Natural killer cell (primary cell): ENCODE measurements at places on chromosomes 5 and 9. TPM values are rescaled to one million over a fixed set of nuclear protein-coding genes. Genes with fewer than 3 reads are reported as not detected.

DNA sequence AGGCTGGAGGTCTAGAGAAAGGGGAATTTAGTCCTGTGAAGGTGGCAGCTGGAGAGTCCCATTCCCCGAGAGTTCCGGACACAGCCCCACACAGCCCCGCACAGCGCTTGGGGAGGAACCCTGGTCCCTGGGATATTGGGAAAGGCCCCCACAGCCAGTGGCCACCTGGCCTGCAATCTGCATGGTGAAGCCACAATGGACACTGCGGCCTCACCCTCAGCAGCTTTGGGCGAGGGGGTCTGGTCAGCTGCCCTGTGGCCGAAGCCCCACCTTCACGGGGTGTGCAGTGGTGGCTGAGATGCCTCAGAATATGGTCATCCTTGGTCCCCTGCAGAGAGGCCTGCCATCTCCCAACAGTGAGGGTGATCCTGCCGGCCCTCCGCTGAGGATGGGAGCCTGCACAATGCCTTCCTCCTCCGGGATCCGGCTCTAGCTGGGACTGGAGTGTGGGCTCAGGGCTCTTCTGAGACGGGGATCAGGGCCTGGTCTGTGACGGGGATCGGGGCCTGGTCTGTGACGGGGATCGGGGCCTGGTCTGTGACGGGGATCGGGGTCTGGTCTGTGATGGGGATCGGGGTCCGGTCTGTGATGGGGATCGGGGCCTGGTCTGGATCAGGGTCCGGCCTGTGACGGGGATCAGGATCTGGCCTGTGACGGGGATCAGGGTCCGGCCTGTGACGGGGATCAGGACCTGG is 33.3 kb upstream of the TMEM250 start:
- no peak for DNase-seq
- H3K4me1 ChIP-seq, result no peaks in the 10 kb centered on the region
- no peaks in the 10 kb centered on the region for H3K36me3 ChIP-seq
- no peak overlapping the region for H3K4me3 ChIP-seq

DNA sequence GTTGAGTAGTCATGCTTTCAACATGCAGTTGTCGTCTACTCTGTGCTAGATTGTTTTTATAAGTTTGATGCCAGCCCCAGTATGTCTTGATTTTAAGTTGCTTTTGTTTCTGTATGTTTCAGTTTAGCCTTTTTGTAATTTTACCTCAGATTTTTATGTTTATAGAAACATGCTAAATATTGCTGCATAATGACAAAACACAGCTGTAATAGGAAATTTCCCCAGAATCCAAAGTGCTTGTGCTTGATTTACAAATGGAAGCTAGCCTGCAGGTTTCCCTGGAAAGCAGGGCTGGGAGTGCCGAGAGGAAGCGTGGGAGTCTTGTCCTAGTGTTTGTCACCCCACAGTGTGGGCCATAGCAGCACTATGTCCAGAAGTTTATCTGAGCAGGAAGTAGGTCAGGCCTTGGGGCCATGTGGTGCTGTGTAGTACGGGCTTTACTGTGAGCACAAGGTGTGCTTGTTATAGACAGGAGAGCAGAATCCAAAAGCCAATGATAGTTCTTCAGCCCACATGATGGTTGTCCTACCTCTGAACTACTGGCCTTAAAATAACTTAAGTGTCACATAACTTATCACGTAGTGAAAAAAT is 100.0 kb upstream of the NREP start:
- no peak for DNase-seq
- no peaks in the 10 kb centered on the region for H3K27me3 ChIP-seq
- H3K36me3 ChIP-seq, result no peaks in the 10 kb centered on the region
- H3K27ac ChIP-seq, result no peak overlapping the region
- no peaks in the 10 kb centered on the region for H3K4me1 ChIP-seq
- no peak overlapping the region for H3K4me3 ChIP-seq

Gene LECT2
- total RNA-seq, result not detected

Gene SPINK13
- total RNA-seq, result not detected

Gene TPPP
- 1.3 TPM for total RNA-seq

- DNase-seq, result no peak
- H3K27me3 ChIP-seq, result no peaks in the 10 kb centered on the region
- no peak overlapping the region for H3K27ac ChIP-seq
- H3K4me1 ChIP-seq, result no peaks in the 10 kb centered on the region
Measured at GRCh38 chr5:99156688-99157087, 227.9 kb upstream of the CHD1 start.

GRCh38 chr9:121954477-121955140 is 138.5 kb downstream of the TTLL11 start:
- no peaks in the 10 kb centered on the region for H3K27me3 ChIP-seq
- no peak overlapping the region for H3K27ac ChIP-seq
- no peak overlapping the region for H3K4me3 ChIP-seq
- no peaks in the 10 kb centered on the region for H3K4me1 ChIP-seq
- DNase-seq, result no peak

Gene F12
- total RNA-seq, result 0.66 TPM

DNA sequence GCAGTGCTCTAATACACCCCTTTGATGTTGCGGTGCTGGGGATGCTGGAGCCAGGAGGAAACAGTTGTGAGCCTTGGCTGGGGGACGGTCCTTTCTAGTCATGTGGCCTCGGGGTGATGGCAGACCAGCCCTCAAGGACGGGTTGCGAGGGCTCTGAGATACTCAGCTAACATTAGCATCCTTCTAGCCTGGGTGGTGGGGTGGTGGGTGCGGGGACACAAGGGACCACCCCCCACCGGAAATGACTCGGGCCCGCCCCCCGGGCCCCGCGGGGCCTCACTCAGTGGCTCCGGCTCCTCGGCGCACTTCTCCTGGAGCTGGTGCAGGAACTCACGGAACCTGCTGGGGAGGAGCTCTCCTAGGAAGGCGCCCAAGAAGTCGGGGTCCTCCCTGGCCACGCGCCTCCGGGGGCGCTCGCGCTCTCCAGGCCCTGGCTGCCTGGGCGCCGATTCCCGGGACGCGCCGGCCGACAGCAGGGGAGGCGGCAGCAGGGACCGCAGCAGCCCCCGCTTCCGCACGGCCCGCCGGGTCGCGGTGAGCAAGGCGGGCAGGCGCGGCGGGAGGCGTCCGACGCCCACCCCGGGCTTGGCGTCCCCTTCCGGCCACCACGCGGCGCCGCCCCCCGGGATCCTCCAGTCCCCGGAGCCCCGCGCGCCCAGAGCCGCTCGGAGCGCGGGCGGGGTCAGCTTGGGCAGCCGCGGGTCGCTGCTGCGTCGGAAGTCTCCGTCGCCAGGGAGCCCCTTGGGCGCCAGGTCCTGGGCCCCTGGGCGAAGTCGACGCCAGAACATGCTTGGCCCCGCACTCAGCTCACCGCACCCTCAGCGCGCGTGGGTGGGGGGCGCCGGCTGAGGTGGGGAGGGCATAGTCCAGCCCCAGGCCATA is 873 bp downstream of the C9orf50 start:
- peaks cover 25% of the 10 kb centered on the region for H3K27me3 ChIP-seq
- H3K36me3 ChIP-seq, result no peaks in the 10 kb centered on the region

- H3K27me3 ChIP-seq, result no peaks in the 10 kb centered on the region
- DNase-seq, result no peak
- H3K36me3 ChIP-seq, result peaks cover 2% of the 10 kb centered on the region
- no peaks in the 10 kb centered on the region for H3K4me1 ChIP-seq
- no peak overlapping the region for H3K27ac ChIP-seq
Measured at GRCh38 chr9:128762671-128763449, 8.9 kb downstream of the ZER1 start.

GRCh38 chr5:124956471-124957029 is 210.1 kb upstream of the ZNF608 start:
- no peaks in the 10 kb centered on the region for H3K27me3 ChIP-seq
- no peaks in the 10 kb centered on the region for H3K36me3 ChIP-seq
- no peak for DNase-seq
- H3K4me3 ChIP-seq, result no peak overlapping the region
- peaks cover 10% of the 10 kb centered on the region for H3K4me1 ChIP-seq
- H3K27ac ChIP-seq, result no peak overlapping the region

Gene KCNV2
- not detected for total RNA-seq

Gene RAD1
- total RNA-seq, result 30.9 TPM

Gene CDH12
- not detected for total RNA-seq

DNA sequence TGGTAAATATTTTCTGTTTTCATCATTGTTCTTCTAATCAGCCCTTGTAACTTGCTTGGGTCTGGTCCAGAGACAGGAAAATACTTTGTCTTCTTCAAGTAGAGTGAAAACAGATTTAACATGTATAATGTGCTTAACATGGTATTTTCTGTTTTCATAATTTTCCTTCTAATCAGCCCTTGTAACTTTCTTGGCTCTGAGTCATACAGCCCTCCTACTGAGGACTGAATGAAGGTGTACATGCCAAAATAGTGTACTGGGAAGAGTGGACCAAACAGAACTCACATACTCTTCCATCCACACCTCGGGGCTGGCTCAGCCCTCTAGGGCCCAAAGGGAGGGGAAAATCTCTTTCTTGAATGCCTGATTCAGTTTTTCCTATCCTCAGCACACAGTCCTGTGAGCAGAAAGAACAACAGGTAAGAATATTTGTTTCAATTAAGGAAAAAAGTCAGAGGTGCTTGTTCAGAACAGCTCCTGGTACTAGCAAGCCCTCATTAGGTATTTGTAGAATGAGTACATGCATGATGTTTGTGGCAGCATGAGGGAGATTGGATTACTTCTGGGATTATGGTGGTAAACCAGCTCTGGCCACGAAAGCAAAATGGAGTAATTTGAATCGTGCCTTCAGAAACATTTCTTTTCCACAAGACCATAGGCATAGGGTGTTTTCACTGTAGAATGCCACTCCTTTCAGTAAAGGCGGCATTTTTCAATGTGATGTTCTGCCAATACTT is 24.2 kb upstream of the MACIR start:
- H3K27ac ChIP-seq, result no peak overlapping the region
- peaks cover 2% of the 10 kb centered on the region for H3K27me3 ChIP-seq
- no peak overlapping the region for H3K4me3 ChIP-seq
- H3K36me3 ChIP-seq, result no peaks in the 10 kb centered on the region
- H3K4me1 ChIP-seq, result no peaks in the 10 kb centered on the region
